Mammary epithelial cell (primary cell): ENCODE measurements at places on chromosomes 12 and 14. TPM values are rescaled to one million over a fixed set of nuclear protein-coding genes. Genes with fewer than 3 reads are reported as not detected.

The AVPR1A gene
- total RNA-seq, result under 0.01 TPM

The OAS1 gene
- 1.7 and 4.0 TPM in 2 replicates for total RNA-seq

The ERBB3 gene
- total RNA-seq, result 2.0 TPM

The TTC6 gene
- total RNA-seq, result not detected
